ENCODE measurements at places on chromosomes 5 and 9.

- DNase-seq = no peak
Observed at GRCh38 chr9:93827545-93828330, 127.4 kb downstream of the BARX1 start.

DNA sequence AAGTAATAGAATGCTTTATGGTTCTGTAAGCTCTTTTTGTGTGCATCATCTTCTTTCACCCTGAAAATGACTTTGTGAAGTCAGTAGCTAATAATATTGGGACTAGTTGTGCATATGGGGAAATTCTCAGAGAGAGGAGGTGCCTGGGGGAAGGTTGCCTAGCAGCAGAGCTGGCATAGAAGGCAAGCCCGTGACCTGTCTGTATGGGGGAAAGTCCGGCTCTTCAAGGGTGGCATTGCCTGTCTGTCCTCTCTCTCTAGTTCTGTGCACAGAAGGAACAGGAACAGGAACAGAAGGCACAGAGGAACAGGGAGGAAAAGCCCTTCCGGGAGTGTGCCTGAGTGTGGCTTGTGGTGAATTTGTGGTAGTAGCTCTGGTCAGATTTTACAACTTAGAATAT lies 33.1 kb downstream of the SH3GL2 start:
- DNase-seq = no peak

DNA sequence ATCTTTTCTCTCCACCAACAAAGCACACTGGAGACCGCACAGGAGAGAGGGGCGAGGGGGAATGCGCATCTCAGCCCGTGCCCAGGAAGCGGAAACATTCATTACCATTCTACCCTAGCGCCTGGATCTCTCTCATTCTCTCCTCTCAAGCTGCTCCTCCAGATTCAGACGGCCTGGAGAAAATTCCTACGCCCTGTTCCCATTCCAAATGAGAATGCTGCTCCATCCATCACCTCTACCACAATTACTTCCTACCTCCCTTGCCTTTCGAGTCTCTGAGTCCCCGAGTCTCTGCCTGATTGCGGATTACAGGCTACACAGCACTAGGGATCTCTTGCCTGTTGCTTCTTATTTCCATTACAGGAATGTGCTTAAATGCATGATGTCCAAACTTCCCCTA lies 6.7 kb downstream of the DDX31 start:
- no peak for DNase-seq

GRCh38 chr5:179325296-179326031 lies 19.8 kb downstream of the ADAMTS2 start:
- no peak for DNase-seq

GRCh38 chr9:112049811-112050516 lies 125.1 kb downstream of the SUSD1 start:
- DNase-seq = no peak

DNA sequence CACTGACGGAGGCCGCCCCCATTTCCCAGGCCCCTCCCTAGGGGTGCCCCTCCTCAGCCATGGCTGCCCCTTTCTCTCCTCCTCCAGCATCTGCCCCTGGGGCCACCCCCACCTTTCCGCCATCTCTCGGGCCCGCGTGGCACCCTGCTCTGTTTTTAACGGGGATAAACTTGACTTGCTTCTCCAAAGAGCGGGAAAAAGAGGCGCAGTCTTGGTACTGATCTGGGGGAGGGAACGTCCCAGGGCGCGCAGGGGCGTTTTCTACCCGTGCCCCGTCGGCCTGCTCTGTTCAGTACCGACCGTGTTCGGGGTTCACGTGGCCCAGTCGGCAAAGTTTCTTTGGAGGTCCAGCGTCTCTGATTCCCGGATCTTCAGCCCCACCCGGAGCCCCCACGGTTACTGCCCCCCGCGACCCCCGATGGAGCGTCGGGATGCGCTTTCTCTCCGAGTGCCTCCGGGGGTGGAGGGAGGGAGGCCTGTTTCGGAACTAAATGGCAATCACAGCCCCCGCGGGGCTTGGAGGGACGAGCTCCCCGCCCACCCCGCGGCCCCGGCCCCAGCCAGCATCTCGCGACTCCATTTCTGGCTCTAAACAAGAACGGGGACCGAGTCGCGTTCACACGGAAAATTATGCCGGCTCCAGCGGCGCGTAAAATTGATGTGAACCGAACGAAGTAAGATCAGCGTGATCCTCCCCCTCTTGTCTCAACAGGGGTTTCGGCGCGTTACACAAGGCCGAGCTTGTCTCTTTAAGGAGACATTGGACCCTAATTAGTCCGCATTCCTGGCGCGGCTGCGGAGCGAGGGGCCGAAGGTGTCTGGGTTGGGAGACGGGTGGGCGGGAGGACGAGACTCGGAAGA lies 1.1 kb upstream of the TLE4 start:
- DNase-seq = peak; percentile 29

DNA sequence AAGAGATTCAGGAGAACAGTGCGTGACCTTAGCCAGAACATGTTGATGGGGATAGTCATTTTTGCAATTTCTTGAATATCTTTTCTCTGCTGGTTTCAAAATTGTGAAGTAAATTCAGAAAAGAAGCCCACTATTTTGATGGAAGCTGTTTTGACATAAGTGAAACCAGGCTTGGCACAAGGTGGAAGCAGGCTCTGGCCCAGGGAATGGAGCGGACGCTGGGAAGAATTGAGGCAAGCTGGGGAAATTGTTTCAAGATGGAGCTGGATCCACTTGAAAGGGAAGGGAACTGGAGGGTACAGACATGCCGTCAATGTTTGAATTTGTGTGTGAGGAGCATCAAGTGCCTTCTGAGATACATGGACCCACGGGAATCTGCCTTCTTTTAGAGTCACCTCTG lies 207.2 kb downstream of the GOLPH3 start:
- DNase-seq = no peak

DNA sequence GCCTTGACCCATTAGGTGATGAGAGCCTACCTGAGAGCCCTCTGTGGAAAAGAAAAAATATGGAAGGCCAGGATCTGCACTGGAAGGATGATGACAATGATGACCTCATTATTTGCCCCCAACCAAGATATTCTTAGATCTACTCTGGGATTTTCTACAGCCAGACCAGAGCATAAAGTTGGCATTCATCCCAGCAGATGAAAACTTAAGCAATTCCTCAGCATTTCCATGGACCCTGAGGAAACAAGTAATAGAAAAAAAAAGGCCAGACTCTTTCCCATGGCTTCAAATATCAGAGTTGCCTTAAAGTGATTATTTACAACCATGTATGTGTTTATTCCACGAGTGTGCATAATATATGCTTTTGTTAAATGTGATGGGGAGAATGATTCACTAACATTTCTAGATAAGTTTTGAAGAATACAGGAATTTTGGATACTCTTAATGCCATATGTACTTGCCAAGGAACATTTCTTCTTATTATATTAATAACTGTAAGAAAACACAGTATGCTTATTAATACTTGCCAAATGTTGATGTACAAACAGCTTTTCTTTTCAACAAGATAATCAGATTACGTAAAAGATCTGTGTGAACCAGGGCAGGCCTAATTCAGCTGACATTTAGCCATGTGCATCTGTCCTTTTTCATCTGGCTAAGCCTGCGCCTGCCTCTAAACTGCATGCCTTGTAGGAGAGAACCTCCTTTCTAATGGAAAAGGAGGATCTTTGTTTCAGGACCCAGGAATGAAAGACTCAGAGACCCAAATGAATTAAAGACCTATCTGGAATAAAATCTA lies 94.8 kb downstream of the ARRDC3 start:
- DNase-seq = no peak

DNA sequence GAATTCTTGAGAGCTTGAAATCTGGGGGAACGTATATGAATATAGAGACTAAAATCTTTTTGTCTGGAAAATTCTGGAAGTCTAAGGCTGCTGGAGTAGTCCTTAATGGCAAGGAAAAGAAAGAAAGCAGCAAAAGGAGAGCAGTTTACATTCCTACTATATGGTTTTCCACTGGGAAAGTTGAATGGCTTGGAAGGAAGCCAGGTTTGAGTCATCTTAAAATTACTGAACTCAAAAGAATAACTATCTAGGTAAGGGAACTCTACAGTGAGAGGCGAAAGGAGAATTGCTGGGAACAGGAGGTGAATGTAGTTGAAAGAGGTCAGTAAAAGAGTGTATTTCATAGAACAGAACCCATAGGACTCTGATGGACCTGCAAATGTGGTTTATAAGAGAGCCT lies 258.1 kb upstream of the EDIL3 start:
- DNase-seq = no peak

DNA sequence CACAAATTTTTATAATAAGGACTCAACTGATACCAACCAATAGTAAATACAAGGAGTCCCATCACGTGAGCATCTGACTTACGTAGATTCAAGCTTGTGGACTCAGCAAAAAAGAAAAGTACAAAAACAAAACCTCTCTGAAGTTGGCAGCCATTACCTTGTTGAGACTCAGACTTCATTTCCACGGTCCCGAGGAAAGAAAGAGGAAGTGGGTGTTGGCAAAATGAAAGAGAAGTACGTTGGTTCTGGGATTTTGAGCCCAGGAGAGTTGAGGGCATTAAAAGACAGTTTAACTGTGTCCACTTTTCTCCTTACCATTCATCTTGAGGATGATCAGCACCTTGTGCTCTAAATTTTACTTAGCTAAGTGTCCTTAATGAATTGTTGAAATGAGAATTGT lies 26.7 kb downstream of the NCBP1 start:
- DNase-seq = no peak

- peak; percentile 54 for DNase-seq
Observed at GRCh38 chr9:124852829-124853531, at the start of gene WDR38. TSS of gene WDR38 (plus strand) at chr9:124853460. CDS start at chr9:124853532, 72 bp downstream.

DNA sequence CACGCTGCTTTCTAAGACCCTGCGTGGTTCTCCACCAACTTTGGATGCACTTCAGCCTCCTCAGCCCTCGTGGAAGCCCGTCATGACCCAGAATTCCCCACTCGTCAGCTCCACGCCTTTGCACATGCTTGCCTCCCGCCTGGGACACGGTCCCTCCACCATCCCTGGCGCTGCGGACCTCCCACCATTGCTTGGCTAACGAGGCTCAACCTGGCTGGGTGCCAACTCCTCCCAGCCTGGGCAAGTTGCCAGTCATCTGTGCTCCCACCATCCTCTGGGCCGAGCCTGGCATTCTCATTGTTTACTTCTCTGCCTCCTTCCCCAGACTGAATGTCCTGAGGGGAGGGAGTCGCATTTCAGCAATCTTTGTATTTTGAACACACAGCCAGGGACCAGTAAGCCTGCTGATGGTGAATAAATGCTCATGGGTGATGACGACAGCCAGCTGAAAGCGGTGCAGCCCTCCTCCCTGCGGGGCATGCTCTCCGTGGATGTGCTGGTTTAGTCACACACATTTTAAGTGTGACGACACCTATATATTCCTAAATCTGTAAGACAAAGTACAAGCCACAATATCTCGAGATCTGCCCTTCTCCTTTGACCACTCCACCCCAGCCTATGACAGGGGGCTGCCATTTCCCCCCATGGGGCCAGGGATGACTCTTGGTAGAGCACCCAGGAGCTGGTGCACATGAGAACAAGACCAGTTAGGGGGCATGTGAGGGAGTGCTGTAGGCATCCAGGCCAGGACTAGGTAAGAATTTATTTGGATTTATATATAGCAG lies 37.6 kb downstream of the ANKRD33B start:
- DNase-seq = no peak

DNA sequence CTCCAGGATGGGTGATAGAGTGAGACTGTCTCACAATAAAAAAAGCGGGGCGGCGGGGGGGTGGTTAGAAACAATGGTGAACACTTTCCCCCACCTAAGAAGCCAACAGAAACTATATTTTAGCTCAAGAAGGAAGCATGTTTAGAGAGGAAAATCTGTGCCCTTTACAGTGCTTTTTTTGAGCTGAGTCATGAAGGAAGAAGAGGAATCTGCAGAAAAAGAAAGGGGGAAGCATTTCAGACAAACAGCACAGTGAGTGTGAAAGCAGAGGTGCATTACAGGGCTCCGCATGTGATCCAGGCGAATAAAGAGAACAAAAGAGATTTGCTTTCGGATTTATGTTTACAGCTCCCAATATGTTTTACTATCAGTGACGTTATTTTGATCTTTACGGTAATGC lies 1504.6 kb upstream of the WWC1 start:
- no peak for DNase-seq

- DNase-seq = no peak
Observed at GRCh38 chr5:8068078-8068477, 199.1 kb downstream of the MTRR start.

GRCh38 chr5:154410786-154411185 lies 35.0 kb upstream of the SAP30L start:
- no peak for DNase-seq

GRCh38 chr9:121798941-121799340 lies 147.5 kb downstream of the DAB2IP start:
- DNase-seq = no peak

DNA sequence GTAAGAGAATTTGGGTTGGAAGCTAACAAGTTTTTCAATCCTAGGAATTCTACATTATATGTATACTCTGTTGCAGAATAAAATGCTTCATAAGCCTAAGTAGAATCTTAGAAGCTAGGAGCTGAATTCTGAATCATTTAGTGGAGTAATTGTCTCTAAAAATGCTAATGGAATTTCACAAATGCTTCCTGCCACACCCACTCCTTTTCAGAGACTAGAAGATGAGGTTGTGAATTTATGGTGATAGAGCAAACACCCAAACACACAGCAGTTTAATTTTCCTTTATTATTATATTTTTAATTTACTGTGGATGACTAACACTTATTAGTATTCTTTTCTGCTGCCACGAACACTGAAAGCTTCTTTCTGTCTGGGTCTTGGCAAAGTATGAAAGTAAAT lies 208.0 kb upstream of the PDE4D start:
- DNase-seq = no peak

GRCh38 chr5:15722305-15722704 lies 222.3 kb downstream of the FBXL7 start:
- DNase-seq = no peak

GRCh38 chr9:83062651-83063527 lies at the start of gene RASEF:
TSS of gene RASEF (minus strand) at chr9:83063142. CDS start at chr9:83062867, 275 bp downstream.
- no peak for DNase-seq

GRCh38 chr5:72908664-72909063 lies 47.2 kb upstream of the FCHO2 start:
- no peak for DNase-seq

DNA sequence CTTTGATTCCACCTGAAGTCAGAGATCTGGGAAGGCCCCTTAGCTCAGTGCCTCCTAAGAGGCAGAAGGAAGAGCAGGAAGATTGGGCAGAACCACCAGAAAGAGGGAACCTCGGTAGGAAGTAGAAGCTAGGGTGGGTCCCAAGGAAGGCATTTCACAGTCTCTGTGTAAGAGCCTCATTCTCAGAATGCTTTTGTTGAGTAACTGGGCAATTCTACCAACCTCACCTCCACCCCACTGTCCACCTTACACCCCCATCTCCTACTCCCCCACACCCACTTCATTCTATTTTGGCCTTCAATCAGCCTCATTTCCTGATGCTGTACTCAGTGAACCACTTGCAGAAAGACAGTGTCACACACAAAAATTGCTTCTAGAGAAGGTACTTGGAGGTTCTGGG lies 3.5 kb downstream of the HBEGF start:
- no peak for DNase-seq

DNA sequence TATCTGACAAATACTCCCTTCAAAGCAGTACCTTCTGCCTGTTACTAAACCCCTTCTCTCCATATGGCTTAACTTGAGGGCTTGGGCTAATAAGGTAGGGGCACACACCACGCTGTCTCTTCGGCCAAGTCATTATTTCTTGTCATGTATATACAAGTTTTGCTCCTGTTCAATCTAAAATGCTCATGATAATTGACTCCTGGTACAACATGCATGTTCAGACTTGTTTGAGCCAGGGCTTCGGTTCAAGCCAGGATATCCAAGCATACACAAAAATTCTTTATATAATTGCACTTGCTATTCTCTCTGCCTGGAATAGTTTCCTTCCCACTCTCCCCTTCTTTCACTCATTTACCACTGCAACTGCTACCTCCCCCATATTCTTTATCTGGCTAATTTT lies 756.0 kb upstream of the C9orf72 start:
- DNase-seq = no peak

Data from activated T-cell treated with anti-CD3 and anti-CD28 coated beads for 4 hours (primary cell).